ENCODE measurements at places on chromosomes 5 and 9. TPM values are rescaled to one million over a fixed set of nuclear protein-coding genes. Genes with fewer than 3 reads are reported as not detected.

Gene BAAT
- not detected for total RNA-seq

DNA sequence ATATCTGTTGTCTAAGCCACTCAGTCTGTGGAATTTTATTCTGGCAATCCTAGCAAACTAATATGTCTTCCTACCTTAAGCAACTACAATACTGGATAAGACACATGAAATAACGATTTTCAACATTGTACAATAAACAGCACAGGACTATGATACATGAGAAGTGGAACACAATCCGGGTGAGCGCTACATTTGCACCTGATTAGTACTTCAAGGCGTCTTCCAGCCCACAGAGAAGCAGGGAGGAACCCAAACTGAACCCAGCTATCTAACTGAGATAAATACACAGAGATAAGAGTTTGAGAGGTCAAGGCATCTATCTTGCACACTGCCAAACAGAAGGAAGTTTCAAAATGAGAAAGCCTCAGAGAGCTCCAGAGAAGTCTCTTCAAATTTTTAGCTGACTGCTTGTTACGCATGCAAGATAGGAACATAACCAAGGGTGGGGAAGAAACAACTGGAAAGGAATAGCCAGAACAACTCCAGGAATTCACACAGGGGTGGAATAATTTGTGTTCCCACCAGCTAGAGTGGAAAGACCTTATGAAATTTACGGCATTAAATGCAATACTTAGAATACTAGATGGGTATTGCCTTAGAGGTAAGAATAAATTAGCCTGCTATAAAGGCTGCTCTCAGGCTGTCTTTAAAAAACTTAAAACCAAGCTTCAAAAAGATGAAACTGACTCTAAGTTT lies 481.8 kb downstream of the MTRR start:
- no peak for DNase-seq

Gene TMEM174
- total RNA-seq = not detected

GRCh38 chr9:94783928-94784327 lies 57.4 kb downstream of the AOPEP start:
- no peak for DNase-seq

GRCh38 chr9:30622561-30622960 lies 1761.9 kb upstream of the ACO1 start:
- no peak for DNase-seq

DNA sequence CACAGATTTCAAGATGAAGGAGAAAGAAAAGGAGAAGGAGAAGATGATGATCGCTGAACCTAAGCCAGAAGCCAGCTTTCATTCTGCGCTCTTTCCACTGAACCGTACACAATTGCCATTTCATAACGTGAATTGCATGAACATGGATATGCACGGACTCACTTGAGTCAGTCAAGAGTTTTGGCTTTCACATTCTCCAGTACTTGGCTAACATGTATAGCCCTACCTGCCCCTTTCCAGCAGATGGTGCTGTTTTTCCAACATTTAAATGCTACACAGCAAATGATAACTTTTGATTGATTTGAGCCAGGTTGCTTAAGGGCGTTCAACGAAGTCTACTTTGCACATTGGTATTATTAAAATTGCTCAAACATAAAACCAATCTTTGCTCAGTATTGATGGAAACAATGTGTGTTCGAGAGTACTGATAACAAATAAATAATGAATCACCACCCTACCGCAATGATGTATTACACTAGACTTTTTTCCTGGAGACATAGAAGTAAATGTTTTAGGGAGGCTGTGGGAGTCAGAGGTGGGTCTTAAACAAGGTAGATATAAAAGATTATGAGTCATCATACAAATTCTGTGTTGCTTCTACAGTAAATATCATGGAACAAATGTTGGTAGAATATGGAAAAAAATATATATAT lies 196.4 kb downstream of the TRPM3 start:
- peak; percentile 12 for DNase-seq

DNA sequence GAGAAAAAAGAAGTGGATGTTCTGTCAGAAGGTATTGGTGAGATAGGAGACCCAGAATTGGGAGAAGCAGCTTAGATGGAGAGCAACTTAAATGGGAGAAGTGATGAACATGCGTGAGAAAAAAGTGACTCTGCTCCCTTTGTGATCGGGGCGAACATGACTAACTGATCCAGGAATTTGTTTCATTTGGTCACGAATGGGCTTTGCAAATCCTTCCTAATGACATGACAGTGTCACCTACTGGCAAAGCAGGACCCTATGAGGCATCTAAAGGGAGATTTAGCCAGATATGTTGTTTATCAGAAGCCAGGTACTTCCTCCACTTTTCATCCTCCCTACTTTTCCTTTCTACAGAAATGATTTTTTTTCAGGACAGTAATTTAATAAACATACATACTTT lies 787.4 kb upstream of the RGMB start:
- no peak for DNase-seq

GRCh38 chr5:74490814-74491213 lies 149.7 kb downstream of the ENC1 start:
- no peak for DNase-seq

- no peak for DNase-seq
Measured at GRCh38 chr9:130839132-130840111, 4.4 kb downstream of the ABL1 start.

Gene FGFR4
- 43.3 TPM for total RNA-seq

DNA sequence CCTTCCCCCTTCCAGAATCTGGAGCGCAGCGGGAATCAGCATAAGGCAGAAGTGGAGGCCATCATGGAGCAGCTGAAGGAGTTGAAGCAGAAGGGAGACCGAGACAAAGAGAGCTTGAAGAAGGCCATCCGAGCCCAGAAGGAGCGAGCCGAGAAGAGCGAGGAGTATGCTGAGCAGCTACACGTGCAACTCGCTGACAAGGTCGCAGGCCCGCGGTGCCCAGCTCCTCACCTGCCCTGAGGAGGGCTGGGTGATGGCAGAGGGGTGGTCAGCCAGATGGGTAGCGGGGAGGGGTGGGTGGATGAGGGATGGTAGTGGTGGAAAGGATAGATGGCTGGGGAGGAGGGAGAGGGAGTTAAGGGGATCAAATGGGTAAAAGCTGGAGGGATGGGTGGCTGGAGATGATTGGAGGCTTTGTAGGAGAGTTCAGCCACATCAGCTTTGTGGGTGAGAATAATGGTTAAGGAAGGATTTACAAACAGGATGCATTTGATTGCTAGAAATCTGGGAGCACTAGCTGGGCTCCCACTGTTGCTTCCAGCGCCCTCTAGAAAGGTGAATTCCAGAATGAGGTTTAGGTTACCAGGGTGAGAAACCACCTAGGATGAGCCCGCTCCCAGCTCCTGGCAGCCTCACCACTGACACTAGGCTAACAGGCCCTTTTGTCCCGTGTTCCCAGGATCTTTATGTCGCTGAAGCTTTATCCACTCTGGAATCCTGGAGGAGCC lies 19.7 kb upstream of the GLE1 start:
- DNase-seq = no peak

DNA sequence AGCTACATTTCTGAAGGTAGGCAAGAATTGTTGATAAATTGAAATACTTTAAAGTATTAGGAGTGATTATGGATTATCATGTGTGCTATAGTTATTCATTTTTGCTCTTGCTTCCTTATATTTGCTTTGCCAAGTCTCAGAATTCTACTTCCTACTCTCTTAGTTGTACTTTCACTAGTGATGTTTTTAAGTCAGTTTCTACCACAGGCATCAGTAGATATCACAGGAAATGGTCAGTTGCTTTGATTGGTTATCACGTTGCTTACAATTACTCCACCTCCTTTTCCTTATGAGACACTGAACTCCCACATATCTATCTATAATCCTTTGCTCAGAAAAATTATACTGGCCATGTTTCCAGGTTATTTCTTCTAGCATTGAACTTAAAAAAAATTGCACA lies 472.8 kb downstream of the DMRTA1 start:
- DNase-seq = no peak

GRCh38 chr5:58069846-58070245 lies 390.0 kb downstream of the PLK2 start:
- DNase-seq = peak; percentile 29

Gene PCDHA11
- total RNA-seq = 0.09 TPM

- DNase-seq = no peak
Measured at GRCh38 chr9:125372441-125373226, 111.0 kb downstream of the GAPVD1 start.

Gene IL12B
- total RNA-seq = not detected

Gene LTC4S
- 4.2 TPM for total RNA-seq

- DNase-seq = no peak
Measured at GRCh38 chr5:6873359-6873758, 160.1 kb downstream of the TENT4A start.

DNA sequence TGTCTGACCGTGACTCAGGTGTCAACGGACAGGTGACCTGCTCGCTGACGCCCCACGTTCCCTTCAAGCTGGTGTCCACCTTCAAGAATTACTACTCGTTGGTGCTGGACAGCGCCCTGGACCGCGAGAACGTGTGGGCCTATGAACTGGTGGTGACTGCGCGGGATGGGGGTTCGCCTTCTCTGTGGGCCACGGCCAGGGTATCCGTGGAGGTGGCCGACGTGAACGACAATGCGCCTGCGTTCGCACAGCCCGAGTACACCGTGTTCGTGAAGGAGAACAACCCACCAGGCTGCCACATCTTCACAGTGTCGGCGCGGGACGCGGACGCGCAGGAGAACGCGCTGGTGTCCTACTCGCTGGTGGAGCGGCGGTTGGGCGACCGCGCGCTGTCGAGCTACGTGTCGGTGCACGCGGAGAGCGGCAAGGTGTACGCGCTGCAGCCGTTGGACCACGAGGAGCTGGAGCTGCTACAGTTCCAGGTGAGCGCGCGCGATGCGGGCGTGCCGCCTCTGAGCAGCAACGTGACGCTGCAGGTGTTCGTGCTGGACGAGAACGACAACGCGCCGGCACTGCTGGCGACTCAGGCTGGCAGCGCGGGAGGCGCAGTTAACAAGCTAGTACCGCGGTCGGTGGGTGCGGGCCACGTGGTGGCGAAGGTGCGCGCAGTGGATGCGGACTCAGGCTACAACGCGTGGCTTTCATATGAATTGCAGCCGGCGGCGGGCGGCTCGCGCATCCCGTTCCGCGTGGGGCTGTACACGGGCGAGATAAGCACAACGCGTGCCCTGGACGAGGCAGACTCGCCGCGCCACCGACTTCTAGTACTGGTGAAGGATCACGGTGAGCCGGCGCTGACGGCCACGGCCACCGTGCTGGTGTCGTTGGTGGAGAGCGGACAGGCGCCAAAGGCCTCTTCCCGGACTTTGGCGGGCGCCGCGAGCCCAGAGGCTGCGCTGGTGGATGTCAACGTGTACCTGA lies 1.8 kb downstream of the PCDHA11 start:
- DNase-seq = no peak

Gene ZFP37
- total RNA-seq = 0.67 TPM

GRCh38 chr9:36837431-36838405 lies 196.3 kb downstream of the PAX5 start:
- no peak for DNase-seq

Gene MYOT
- 2.9 TPM for total RNA-seq

Gene SMIM3
- total RNA-seq = 11.0 TPM

Gene FOXD4
- total RNA-seq = 0.39 TPM

Gene LMBRD2
- total RNA-seq = 15.1 TPM

DNA sequence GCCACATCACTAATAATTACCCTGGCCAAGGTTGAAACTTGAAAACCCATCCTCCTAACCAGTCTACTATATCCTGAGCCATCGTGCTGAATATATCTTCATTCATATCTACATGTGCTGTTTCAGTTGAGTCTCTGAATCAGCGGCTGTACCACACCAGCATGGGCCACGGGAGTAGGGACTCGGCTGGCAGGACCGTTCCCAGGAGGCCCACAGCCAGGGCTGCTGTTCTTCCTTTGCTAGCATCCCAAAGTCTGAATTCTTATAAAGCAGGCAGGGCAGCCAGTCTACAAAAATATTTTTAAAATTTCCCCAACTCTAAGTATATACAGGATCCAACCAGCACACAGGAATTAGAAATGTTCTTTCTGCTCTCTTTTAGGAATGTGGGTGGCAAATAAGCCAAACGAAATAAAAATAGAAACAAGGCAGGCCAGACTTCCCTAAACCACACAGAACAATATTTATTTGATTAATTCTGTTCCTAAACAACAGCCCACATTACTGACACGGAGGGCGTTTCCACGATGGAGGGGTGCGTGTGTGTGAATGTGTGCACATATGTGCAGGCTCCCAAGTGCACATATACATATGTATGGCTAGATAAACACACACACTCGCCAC lies 42.8 kb upstream of the EQTN start:
- DNase-seq = no peak

DNA sequence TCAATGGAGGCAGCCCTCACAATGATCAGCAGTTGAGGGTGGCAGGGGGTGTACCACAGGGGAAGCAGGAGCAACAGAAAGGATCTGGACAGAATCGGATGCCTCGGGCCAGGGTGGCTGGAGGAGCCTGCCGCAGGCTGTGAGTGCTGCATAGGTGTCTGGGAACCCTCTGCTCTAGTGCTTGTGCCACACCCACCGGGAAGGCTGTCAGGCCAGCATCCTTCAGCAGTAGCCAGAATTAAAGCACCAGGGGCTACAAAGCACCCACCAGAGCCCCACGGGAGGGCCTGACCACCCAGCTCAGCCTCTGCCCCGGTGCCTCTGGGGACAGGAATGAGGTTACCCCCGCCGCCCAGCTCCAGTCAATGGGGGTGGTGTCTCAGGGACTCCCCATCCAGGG lies 49.0 kb downstream of the ARHGEF37 start:
- no peak for DNase-seq

DNA sequence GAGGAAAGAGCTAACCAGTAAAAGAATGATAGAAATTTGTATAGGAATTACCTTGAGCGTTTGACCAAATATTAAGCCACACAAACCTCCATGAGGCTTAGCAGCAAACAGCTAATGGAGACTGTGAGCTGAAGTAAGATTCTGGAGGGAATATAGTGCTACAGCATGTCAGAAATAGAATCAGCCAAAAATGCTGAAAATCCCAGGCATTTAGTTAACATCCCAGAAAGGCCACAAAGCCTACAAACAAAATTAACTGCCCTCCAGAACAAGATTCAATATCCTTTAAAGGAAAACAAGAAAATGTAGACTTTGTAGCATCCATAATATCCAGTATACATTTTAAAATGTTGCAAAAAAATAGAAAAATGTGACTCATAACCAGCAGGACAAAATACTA lies 257.8 kb upstream of the TUSC1 start:
- no peak for DNase-seq

Gene ZMYND19
- total RNA-seq = 22.4 TPM

DNA sequence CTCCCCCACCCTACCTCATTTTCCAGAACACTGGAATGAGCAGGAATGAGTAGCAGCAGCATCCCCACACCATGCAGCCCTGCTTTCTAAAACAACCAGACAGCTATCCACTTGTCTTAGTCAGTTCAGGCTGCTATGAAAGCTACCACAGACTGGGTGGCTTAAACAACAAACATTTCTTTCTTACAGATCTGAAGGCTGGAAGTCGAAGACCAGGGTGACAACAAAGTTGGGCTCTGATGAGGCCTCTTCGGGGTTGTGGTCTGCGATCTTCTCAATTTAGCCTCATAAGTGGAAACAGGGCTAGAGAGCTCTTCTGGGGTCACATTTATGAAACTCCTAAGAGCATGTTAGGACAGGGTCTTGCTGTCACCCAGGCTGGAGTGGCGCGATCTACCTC lies 38.9 kb downstream of the LPAR1 start:
- no peak for DNase-seq

- DNase-seq = no peak
Measured at GRCh38 chr5:57911438-57911837, 428.8 kb upstream of the ACTBL2 start.

Gene DAB2IP
- 127 TPM for total RNA-seq

Gene SV2C
- total RNA-seq = 0.36 TPM

- DNase-seq = no peak
Measured at GRCh38 chr5:163473635-163474243, 13.3 kb downstream of the HMMR start.
